Osteocyte (in vitro differentiated cells): ENCODE measurements at places on chromosomes 11 and 22.
A peak's percentile ranks its signal among the peaks of the same experiment; 100 is the strongest.

- H3K4me3 ChIP-seq = no peak overlapping the region
- peaks cover 9% of the 10 kb centered on the region for H3K27me3 ChIP-seq
- H3K4me1 ChIP-seq = no peaks in the 10 kb centered on the region
- DNase-seq = no peak
- H3K36me3 ChIP-seq = no peaks in the 10 kb centered on the region
Measured at GRCh38 chr11:6013042-6013441, 6.3 kb upstream of the OR56A4 start.

GRCh38 chr22:33921525-33922348 is 1.5 kb upstream of the LARGE1 start:
- H3K27ac ChIP-seq = peak overlapping the region; percentile 84
- peaks cover 30% of the 10 kb centered on the region for H3K4me1 ChIP-seq
- H3K27me3 ChIP-seq = peaks cover 16% of the 10 kb centered on the region
- no peaks in the 10 kb centered on the region for H3K36me3 ChIP-seq
- H3K4me3 ChIP-seq = peak overlapping the region; percentile 93

DNA sequence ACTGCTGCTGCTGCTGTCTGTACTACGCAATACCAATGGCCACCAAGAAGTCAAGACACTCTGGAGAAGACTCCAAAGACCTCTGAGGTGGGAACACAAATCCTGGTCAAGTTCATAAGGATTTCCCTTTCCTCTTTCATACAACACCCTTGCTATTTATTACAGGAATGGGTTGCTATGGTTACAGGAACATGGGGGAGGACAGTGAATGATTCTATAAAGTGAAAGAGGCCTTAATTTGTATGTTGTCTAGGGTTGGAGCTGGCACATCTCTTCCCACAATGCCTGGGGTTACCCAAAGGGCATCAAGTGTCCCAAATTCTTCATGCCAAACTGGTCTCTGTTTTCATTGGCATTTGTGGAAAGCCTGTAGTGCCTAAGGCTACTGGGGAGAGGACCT is 11.4 kb upstream of the SEC14L3 start:
- no peaks in the 10 kb centered on the region for H3K4me1 ChIP-seq
- H3K4me3 ChIP-seq = no peak overlapping the region
- H3K27me3 ChIP-seq = peaks cover 8% of the 10 kb centered on the region
- no peaks in the 10 kb centered on the region for H3K36me3 ChIP-seq

GRCh38 chr11:69638941-69639681 is 1.8 kb upstream of the CCND1 start:
- peak; percentile 96 for DNase-seq
- peak overlapping the region; percentile 81 for H3K4me3 ChIP-seq
- H3K36me3 ChIP-seq = peaks cover 4% of the 10 kb centered on the region
- peaks cover 34% of the 10 kb centered on the region for H3K4me1 ChIP-seq
- H3K27ac ChIP-seq = no peak overlapping the region
- H3K27me3 ChIP-seq = no peaks in the 10 kb centered on the region

- no peak for DNase-seq
- H3K4me3 ChIP-seq = no peak overlapping the region
- H3K27ac ChIP-seq = no peak overlapping the region
- no peaks in the 10 kb centered on the region for H3K36me3 ChIP-seq
- peaks cover 57% of the 10 kb centered on the region for H3K27me3 ChIP-seq
Measured at GRCh38 chr11:44674809-44675208, 52.0 kb upstream of the TSPAN18 start.

DNA sequence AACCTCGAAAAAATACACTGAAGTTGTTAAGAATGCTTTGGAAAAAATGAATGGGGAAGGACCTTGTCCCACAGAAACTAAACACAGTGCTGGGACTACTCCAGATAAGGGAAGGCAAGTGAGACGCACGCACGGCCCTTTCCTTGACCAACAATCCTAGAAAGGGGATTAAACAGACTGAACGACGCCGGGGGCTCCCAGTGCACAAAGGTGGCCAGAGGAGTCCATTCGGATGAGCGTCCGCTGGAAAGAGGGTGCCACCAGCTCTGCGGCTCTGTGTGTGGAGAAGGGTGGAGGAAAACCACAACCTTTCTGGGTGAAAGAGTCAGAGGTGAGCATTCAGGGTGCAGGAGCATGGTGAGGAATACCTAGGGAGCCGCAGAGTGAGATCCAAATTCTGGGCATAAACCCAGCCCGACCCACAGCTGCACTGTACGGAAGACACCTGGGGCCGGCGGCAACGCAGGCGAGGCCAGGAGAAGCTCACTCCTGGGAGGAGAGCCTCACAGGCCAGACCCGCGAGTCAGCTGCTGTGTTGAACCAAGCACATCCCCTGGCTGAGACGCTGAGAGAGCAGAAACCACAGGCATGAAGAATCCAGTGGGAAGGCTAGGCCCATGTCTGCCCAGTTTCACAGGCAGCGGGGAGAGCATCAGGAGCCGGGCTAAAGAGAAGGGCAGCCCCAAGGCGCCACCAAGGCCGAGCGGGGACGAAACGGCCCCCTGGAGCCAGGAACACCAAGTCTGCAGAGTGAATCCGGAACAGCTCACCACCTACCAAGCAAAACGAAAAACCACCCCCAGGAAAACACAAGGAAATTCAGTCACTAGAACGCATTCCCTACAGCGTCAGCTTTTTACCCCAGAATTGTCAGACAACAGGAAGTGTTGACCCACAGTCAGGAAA is 177.1 kb downstream of the BRD1 start:
- H3K4me1 ChIP-seq = no peaks in the 10 kb centered on the region
- H3K4me3 ChIP-seq = no peak overlapping the region

GRCh38 chr11:6638429-6638828 is 17.2 kb downstream of the DCHS1 start:
- no peaks in the 10 kb centered on the region for H3K4me1 ChIP-seq
- H3K27me3 ChIP-seq = no peaks in the 10 kb centered on the region
- no peak for DNase-seq
- no peak overlapping the region for H3K4me3 ChIP-seq
- no peak overlapping the region for H3K27ac ChIP-seq

DNA sequence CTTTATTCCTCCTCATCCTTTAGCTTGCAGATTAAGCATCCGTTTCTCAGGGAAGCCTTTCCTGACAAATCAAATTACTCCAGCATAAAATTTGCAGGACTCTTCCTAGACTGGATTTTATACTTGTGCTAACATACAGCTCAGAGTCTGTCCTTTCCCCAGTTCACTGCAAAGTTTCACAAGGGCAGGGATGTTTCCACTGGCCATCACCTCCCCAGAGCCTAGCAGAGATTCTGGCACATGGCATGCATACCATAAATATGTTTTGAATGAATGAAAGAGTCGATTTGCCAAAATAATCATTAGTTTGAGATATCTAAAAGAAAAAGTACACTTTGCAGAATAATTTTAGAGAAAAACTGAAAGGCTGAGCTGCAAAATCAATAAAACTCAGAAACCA is 10.6 kb downstream of the MSANTD4 start:
- H3K36me3 ChIP-seq = peaks cover 50% of the 10 kb centered on the region
- no peak overlapping the region for H3K4me3 ChIP-seq
- DNase-seq = no peak
- H3K27me3 ChIP-seq = no peaks in the 10 kb centered on the region
- H3K4me1 ChIP-seq = peaks cover 12% of the 10 kb centered on the region

GRCh38 chr22:39839204-39839603 is 54.4 kb downstream of the ENTHD1 start:
- H3K36me3 ChIP-seq = no peaks in the 10 kb centered on the region
- H3K27me3 ChIP-seq = peaks cover 51% of the 10 kb centered on the region
- H3K27ac ChIP-seq = no peak overlapping the region
- no peak overlapping the region for H3K4me3 ChIP-seq
- DNase-seq = no peak

DNA sequence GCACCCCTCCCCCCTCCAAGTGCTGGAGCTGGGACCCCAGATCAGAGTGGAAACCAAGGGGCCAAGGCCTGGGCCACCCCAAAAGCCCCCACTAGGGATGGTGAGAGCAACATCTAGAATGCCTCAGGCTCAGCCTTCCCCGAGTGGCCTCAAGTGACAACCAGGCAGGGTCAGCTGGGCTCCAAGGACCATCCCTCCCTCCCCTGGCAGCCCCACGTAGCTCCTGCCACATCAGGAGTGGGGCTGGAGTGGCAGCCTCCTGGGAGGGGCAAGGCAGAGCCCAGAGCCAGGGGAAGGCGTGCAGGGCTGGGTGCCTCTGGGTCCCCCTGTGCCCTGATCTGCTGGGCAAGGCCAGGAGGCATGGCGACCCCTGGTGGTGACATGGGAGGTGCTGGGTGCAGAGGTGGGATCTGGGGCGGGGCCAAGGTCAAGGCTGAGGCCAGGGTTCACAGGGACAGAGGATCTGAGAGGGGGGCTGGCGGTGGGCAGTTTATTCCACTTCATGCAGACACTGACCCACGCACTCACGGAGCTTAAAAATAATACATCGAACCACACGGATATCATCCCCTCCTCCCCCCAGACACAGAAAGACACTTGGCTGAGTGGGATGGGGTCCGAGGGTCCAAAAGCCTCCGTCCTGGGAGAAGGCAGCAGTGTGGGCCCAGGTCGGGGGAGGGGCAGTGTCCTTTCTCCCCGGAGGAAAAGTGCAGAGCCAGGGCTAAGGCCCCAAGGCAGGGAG is 15.8 kb upstream of the EHD1 start:
- H3K27me3 ChIP-seq = no peaks in the 10 kb centered on the region
- H3K36me3 ChIP-seq = peaks cover 6% of the 10 kb centered on the region
- H3K4me3 ChIP-seq = no peak overlapping the region
- peak; percentile 92 for DNase-seq
- no peak overlapping the region for H3K27ac ChIP-seq

DNA sequence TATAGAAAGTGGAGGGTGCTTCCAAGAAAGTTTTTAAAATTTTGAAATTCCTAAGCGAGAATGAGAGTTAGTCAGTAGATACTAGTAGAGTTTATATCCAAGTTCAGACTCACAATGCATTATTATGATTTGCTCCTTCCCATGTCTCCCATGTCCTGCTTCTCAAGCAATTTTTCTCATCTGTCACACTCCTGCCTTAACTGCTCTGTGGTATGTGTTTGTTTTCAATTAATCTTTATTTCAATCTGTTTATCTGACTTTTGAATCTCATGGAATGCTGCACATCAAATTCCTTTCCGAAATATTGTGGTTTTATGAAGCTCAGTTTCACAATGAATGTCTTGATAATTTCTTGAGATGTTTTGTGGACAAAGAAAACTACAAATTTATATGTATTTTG is 18.1 kb downstream of the THY1 start:
- H3K4me1 ChIP-seq = peaks cover 3% of the 10 kb centered on the region
- H3K4me3 ChIP-seq = no peak overlapping the region
- H3K27me3 ChIP-seq = peaks cover 42% of the 10 kb centered on the region
- no peaks in the 10 kb centered on the region for H3K36me3 ChIP-seq
- DNase-seq = no peak
- H3K27ac ChIP-seq = no peak overlapping the region

GRCh38 chr11:79541466-79541865 is 100.6 kb upstream of the TENM4 start:
- H3K4me3 ChIP-seq = no peak overlapping the region
- no peaks in the 10 kb centered on the region for H3K36me3 ChIP-seq
- peaks cover 26% of the 10 kb centered on the region for H3K27me3 ChIP-seq
- H3K27ac ChIP-seq = no peak overlapping the region
- no peak for DNase-seq

DNA sequence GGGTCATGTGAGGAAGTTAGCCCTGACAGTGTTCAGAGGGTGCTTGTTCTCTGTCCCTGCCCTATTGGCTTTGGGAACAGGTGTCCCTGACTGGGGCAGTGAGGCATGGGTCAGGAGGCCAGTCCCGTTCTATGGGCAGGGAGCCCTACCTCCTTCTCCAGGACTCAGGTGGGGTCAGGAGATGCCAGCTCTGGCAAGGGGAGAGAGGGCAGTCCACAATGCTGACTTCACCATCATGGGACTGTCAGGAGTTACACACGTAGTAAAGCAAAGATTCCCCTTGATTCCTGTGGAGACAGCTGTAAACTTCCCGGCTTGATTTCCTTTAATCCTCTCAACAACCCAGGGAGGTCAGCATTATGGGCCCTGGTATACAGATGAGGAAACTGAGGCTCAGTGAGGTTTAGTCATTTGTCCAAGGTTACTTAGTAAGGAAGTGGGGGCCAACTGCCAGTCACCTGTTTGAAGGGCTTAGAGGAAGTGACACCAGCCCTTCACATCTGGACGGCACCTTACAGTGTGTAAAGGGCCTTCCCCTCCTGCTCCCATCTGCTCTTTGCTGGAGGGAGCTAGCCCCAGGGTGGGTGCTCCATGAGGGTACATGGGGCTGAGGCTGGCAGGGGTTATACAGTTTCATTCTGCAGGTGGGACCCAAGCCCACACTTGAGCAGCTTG is 11.9 kb downstream of the MICALL1 start:
- peaks cover 10% of the 10 kb centered on the region for H3K36me3 ChIP-seq
- no peak for DNase-seq
- no peaks in the 10 kb centered on the region for H3K4me1 ChIP-seq
- no peak overlapping the region for H3K27ac ChIP-seq
- H3K4me3 ChIP-seq = no peak overlapping the region

- no peaks in the 10 kb centered on the region for H3K36me3 ChIP-seq
- no peak for DNase-seq
- peak overlapping the region; percentile 85 for H3K27ac ChIP-seq
- H3K4me1 ChIP-seq = peaks cover 56% of the 10 kb centered on the region
Measured at GRCh38 chr22:37303821-37304274, 21.5 kb downstream of the CYTH4 start.

GRCh38 chr11:6433998-6434660 is 6.7 kb downstream of the HPX start:
- H3K4me3 ChIP-seq = no peak overlapping the region
- H3K27ac ChIP-seq = no peak overlapping the region
- no peaks in the 10 kb centered on the region for H3K36me3 ChIP-seq
- H3K4me1 ChIP-seq = peaks cover 5% of the 10 kb centered on the region
- no peaks in the 10 kb centered on the region for H3K27me3 ChIP-seq

GRCh38 chr11:44576656-44577055 is 11.2 kb downstream of the CD82 start:
- H3K4me3 ChIP-seq = no peak overlapping the region
- no peak overlapping the region for H3K27ac ChIP-seq
- peaks cover 23% of the 10 kb centered on the region for H3K4me1 ChIP-seq
- no peaks in the 10 kb centered on the region for H3K27me3 ChIP-seq

DNA sequence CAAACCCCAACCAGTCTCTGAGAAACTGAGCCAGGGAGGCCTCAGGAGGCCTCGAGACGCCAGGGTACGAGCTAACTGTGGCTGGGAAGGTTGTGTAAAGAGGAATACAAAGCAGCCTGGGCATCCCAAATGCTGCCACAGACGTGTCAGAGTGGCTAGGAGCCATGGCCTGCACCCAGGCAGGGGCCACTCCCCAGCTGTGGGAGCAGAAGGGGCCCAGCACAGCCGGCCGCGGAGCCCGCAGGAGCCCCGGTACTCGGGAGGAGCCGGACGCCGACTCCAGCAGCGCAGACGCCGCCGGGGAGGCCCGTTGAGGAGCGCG is 349.8 kb upstream of the B3GAT1 start:
- no peaks in the 10 kb centered on the region for H3K27me3 ChIP-seq
- no peaks in the 10 kb centered on the region for H3K36me3 ChIP-seq
- peak; percentile 83 for DNase-seq
- H3K4me1 ChIP-seq = no peaks in the 10 kb centered on the region
- no peak overlapping the region for H3K4me3 ChIP-seq

GRCh38 chr22:37616201-37617083 is 7.8 kb downstream of the GGA1 start:
- H3K4me3 ChIP-seq = no peak overlapping the region
- peaks cover 3% of the 10 kb centered on the region for H3K4me1 ChIP-seq
- H3K36me3 ChIP-seq = peaks cover 5% of the 10 kb centered on the region
- DNase-seq = no peak
- H3K27me3 ChIP-seq = no peaks in the 10 kb centered on the region
- no peak overlapping the region for H3K27ac ChIP-seq

- H3K36me3 ChIP-seq = no peaks in the 10 kb centered on the region
- H3K4me3 ChIP-seq = no peak overlapping the region
- DNase-seq = no peak
- H3K27ac ChIP-seq = peak overlapping the region; percentile 42
- peaks cover 77% of the 10 kb centered on the region for H3K4me1 ChIP-seq
- no peaks in the 10 kb centered on the region for H3K27me3 ChIP-seq
Measured at GRCh38 chr11:12727563-12728211, 53.5 kb downstream of the TEAD1 start.

- H3K4me3 ChIP-seq = no peak overlapping the region
- H3K4me1 ChIP-seq = peaks cover 64% of the 10 kb centered on the region
- no peak overlapping the region for H3K27ac ChIP-seq
- H3K27me3 ChIP-seq = no peaks in the 10 kb centered on the region
Measured at GRCh38 chr11:332651-333480, 12.2 kb upstream of the IFITM3 start.
